Activated CD4-positive, alpha-beta T cell treated with anti-CD3 and anti-CD28 coated beads, Interleukin-2, Interleukin-6, amounts not matched to agents 100 ng/mL and 50 ng/mL, durations not matched to agents 16 hours and 8 hours (primary cell): ENCODE measurements at places on chromosomes 1 and 21.

GRCh38 chr1:245791410-245792312 lies 636.9 kb downstream of the KIF26B start:
- no peak for DNase-seq

- DNase-seq: peak; percentile 88
Observed at GRCh38 chr1:151839457-151840403, at the start of gene C2CD4D. Gene C2CD4D (minus strand): TSS chr1:151839820. CDS start chr1:151838989, 831 bp downstream.

DNA sequence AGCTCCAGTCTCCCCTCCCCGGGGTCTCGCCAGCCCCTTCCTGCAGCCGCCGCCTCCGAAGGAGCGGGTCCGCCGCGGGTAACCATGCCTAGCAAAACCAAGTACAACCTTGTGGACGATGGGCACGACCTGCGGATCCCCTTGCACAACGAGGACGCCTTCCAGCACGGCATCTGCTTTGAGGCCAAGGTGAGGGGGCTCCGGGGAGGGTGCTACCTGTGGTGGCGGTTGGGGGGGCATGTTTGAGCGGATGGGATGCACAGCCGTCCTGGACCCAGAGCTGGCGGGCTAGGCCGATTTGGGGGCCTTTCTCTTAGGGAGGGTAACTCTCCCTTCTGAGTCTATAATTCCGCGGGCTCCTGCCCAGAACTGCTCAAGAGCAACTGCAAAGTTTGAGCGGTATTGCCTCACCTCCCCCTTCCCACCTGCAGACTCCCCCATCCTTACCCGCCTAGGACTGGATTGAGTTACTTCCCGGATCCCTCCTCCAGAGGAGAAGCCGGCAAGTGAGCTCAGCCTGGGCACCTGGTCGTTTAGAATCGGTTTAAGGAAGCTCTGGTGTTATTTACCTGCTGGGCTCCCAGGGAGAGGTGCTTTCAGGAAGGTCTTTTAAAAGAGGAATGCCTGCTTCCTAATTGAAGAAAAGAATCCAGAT lies 730 bp downstream of the NOS1AP start:
- DNase-seq: no peak

DNA sequence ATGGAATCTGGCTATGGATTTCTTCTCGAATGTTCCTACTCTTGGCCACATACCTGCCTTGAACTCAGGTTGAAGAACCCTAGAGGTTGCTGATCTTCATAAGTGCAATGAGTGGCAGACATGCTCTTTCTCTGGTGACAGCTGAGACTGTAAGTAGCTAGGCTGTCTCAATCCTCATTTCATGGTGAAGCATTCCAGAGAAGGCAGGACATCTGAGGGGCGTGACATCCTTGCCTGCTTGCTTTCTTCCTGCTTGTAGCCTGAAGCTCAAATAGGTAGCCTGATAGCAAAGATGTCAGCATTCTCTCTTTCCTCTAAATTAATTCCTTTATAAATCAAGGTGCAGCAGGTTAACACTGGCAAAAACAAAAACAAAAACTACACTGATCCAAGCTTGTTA lies 114.6 kb upstream of the MAGI3 start:
- DNase-seq: no peak

DNA sequence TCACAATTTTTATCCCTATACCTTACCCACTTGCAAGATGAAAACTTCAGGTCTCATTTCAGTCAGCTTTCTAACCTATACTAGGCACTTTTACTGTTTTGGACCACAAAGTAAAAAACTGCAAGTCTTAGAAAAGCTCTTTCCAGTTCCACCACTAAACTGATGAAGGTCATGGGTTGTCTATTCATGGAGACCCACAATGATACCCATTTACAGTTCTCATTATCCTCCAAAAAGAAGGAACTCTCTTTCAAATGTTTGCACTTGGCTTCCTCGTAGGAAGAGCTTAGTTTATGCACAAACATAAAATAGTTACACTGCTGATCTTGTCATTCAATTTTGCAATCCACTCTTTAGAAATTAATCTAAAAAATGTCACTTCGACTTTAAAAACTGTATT lies 9.3 kb downstream of the ZNF281 start:
- no peak for DNase-seq

DNA sequence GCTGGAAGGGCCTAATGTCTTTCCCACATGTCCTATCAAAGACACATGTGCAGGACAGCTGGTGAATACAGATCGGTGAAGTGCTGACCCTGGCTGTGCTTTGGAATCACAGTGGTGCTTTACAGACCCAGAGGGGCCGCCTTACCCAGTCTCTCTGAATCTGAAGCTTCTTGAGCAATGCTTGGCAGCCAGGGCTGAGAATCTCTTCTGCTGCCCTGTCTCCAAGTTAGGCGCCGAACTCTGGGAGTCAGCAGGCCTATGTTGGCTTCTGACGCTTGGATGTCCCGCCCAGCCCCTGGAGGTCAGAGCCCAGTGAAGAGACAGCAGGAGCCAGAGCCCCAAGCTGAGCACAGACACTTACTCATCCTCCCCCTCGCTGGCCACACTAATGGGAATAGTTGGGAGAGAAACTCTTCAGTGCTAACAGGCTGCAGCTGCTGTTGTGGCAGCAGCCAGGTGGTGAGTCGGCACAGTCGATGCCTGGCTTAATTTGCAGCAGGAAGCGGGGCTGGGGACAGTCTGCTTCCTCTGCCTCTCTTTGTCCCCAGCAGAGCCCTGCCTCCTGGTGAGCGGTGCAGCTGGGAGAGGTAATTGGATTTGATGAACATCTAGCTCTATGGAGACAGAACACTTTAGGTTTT lies 68.1 kb downstream of the URB2 start:
- no peak for DNase-seq

- DNase-seq: no peak
Observed at GRCh38 chr1:155681776-155682175, 6.8 kb downstream of the YY1AP1 start.

GRCh38 chr1:93262645-93263044 lies 82.1 kb downstream of the CCDC18 start:
- no peak for DNase-seq

DNA sequence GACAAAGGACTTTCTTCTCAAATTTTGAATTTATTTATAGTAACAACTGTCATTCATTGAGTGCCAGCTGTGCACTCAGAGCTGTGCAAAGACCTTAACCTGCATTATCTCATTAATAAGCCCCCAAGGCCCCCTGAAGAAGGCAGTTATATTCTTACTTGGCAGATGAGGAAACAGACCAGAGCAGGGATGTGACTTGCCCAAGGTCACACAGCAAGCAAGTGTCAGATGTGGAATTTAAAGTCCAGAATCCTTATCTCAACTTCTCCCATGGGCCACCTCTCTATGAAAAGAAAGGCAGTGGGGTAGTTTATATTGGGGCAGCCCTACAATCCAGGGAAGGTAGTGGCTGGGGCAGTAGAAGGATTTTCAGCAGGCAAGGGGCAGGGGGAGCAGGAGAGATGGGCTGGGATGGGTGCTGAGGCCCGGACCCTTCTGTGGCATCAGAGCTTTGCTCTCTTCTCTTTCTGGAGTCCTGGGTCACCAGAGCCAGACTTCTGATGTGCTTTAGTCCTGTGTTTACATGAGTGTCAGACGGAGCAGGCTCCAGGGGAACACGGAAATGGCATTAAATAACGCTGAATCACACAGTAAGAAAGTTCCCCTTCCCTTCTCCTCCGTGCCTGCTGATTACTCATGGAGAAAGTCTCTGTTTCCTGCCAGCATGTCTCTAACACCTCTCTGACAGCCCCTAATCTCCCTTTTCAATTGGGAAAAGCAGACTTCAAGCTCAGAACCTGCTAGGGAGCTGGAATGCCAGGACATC lies 39.5 kb downstream of the EPHB2 start:
- peak; percentile 53 for DNase-seq

- no peak for DNase-seq
Observed at GRCh38 chr1:149914545-149914944, 3.1 kb downstream of the SV2A start.

DNA sequence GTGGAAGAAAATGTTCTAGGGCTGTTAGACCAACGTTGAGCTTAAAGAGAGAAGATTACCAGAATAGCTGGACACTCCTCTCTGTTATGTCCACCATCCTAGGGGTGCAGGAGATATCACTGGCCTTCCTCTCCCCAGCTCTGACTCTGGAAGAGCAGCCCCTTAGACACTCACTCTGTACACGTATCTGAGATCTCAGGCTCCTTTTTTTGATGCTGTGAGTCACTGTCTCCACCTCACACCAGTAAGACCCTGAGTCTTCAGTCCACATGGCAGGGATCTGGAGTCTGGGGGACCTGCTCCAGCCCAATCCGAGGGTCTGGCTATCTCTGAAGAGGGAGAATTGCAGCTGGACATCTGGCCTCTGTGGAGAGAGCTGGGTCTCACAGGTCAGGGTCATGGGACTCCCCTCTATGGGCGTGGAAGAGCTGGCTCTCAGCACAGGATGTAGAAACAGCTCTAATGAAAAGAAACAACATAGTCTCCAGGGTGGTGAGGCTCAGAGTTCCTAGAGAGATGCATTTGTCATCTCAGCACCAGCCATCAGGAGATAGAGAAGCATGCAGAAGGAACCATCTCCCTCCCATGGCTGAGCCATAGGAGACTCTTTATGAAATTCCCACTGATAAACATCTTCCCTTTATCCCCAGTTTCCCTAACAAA lies 3.5 kb downstream of the FCRL3 start:
- no peak for DNase-seq

DNA sequence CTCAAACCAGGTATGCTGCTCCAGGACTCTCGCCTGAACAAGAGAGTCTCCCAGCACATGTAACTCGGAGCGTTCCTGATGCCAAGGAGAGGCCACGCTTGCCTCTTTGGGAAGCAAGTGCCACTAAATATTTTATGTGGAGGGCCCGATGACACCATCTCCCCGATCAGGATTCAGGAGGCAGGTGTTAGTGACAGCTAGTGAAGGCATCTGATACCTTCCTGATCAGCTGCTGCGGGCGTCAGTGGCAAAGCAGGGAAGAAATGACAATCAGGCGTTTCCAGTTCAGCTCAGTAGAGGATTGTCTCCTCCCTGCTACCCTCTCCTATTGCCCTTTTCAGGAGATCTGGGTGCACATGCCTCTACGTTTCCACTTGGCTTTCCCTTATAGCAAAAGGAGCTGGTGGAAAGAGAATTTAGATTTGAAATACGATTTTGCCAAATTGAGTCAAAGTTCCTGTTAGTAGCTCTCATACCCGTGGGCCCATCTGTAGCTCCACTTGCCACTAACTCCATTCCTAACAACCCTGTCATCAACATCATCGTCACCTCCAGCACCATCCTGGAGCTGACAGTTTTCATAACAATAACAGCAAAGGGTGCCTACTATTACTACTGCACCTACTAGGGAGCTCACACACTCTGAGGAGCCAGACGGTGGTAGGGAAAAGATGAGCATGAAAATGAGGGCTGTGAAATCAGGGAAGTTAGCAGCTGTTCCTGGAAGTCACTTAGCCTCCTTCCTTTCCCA lies 21.6 kb downstream of the PLXNA2 start:
- no peak for DNase-seq

DNA sequence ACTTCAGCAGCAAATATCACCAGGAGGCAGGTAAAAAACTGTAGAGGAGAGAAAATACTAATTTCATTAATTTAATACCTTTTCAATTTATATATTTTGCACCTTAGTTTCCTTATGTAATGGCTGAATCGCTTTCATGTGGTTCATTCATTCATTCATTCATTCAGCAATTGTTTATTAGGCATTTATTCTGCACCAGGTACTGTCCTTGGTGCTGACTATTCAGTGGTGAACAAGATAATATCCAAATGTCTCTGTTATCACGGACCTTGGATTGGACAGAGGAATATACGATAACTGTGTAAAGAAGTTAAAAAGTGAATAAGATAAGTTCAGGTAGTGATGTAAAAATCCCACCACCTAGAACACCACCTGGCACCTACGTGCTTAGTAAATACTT lies 28.8 kb downstream of the TSPAN2 start:
- DNase-seq: no peak

GRCh38 chr1:96487394-96487793 lies 234.2 kb upstream of the PTBP2 start:
- DNase-seq: no peak

DNA sequence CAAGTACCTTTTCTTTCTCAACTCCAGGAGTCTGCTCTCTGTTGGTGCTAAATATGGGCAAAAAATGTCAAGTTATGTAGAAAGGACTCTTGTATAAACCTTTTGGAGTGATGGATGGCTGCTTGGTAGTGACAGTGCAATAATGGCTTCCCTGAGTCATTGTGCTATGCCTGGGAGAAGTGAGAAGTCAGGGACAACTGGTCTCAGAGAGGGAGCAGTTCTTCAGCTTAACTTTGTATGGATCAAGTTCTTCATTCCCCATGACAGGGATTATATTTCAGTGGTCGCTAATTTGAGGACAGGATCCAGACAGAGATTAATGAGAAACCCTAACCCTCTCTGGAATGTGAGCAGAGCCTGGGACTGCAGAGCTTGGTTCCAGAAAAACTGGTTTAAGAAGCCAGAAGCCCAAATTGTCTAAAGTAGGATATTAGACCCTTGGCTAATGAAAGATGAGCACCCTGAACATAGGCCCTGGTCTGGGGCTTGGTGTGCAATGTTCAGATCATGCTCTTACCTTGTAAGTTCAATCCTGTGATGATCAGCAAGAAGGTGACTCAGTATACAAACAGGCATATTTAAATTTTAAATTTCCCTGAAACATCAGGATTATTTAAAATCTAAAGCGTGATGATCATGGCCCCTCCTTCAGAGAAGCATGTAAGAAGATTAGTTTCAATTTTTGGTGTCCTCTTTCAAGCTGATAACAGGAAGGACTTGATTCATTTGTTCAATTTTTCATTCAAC lies 50.9 kb downstream of the NTMT2 start:
- no peak for DNase-seq

GRCh38 chr1:115210302-115210711 lies 121.0 kb upstream of the TSPAN2 start:
- DNase-seq: no peak

DNA sequence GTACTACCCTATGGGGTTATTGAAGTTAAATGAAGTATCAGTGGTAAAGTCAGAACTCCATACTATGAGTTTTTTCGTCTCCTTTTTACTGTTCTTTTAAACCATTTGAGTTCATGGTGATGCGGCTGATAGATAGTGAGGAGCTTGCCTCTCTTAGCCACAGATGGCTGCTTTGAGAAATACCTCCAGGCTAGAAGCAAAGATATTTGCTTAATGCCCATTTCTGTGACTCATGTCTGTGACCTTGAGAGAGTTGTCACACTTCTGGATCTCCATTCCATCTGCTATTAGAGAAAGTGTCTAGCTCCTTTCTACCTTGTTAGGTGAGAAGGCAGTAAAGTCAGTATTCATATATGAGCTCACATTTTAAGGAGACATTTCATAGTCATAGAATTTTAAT lies 89.5 kb upstream of the PLXNA2 start:
- DNase-seq: no peak

GRCh38 chr1:91091812-91092211 lies 70.0 kb upstream of the ZNF644 start:
- DNase-seq: no peak

DNA sequence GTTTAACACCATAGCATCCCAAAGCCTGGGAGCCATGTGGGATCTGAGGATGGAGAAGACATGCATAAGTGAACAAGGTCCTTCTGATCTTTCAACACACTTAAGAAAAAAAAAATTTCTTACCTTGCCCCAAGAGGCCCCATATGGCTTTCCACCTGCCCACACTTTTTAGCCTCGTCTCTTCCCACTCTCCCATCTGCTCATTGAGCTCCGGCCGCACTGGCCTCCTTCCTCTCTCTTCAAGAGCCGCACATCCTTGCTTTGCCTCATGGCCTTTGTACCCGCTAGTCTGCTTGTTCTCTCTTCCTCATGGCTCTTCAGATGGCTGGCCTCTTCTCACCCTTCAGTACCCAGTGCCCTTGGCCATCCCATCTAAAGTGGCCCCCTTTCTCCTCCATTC lies 70.2 kb upstream of the PDE4B start:
- DNase-seq: no peak
